ENCODE measurements at places on chromosomes 11 and 22.

- no peak for DNase-seq
These were observed 44.0 kb downstream of the MRTFA start for GRCh38 chr22:40592352-40593113.

DNA sequence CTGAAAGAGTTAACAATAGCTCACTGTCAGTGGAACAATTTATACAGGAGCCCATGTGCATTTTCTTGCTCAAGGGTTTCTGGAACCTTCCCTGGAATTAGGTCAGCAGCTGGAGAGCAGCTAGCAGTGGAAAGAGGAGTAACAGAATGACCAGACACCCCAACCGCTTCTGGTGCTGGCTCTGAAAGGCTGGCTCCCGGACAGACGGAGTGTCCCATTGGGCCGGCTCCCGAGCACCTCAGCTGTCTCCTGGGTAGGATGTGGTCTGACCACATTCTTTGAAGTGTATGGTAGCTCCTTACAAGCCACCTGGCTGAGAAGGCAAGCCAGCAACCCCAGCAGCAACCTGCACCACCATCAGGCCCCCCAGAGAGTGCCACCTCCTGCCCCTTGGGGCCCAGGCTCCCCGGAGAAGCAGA is 44.7 kb downstream of the ABTB2 start:
- no peak for DNase-seq

DNA sequence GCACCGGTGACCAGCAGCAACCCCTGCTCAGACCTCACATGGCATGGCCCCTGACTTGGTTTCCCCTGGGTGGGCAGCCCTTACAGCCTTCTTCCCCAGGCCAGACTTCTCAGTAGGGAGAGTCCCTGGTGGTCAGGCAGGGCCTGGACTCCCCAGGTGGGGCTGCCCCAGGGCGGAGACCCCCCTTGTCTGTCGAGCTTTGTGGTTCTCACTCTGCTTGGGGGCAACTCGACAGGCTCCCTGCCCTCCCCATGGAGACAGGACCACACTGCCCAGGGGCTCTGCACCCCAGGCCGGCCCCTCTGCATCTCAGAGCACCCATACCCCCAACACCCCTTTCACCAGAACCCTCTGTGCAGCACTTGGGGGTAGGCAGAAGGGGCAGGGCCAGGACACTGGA is 87.7 kb downstream of the MORC2 start:
- DNase-seq, result no peak

DNA sequence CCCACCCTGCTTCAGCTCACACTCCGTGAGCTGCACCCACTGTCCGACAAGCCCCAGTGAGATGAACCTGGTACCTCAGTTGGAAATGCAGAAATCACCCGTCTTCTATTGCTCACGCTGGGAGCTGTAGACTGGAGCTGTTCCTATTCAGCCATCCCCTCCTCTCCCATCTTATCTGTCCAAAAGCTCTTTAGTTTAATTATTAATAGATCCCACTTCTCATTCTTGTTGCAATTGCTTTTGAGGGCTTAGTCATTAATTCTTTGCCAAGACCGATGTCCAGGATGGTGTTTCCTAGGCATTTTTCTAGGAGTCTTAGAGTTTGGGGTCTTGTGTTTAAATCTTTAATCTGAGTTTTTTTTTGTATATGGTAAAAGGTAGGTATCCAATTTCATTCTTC is 116.8 kb downstream of the TRIM44 start:
- DNase-seq, result no peak

GRCh38 chr22:30891443-30891755 is 77.2 kb downstream of the MORC2 start:
- DNase-seq, result no peak
